Smooth muscle cell of trachea (primary cell): ENCODE measurements at places on chromosomes 1 and 21. TPM values are rescaled to one million over a fixed set of nuclear protein-coding genes. Genes with fewer than 3 reads are reported as not detected.

PGLYRP4 gene
- not detected in 2 replicates for total RNA-seq

PITHD1 gene
- total RNA-seq = 47.4 and 50.0 TPM in 2 replicates

MOV10 gene
- total RNA-seq = 49.7 and 66.3 TPM in 2 replicates

TNNI3K gene
- 1.7 and 1.8 TPM in 2 replicates for total RNA-seq

PDZK1 gene
- total RNA-seq = 1.3 TPM in 1 of 2 replicates, not detected in the other

TMEM200B gene
- total RNA-seq = 20.0 and 22.8 TPM in 2 replicates

CLDN19 gene
- total RNA-seq = under 0.01 TPM in 1 of 2 replicates, not detected in the other
